HT1080 (cell line): ENCODE measurements at places on chromosomes 16 and 17. TPM values are rescaled to one million over a fixed set of nuclear protein-coding genes. Genes with fewer than 3 reads are reported as not detected.

- no peak for DNase-seq
These were observed 1.6 kb downstream of the PRSS36 start for GRCh38 chr16:31148281-31148728.

DNA sequence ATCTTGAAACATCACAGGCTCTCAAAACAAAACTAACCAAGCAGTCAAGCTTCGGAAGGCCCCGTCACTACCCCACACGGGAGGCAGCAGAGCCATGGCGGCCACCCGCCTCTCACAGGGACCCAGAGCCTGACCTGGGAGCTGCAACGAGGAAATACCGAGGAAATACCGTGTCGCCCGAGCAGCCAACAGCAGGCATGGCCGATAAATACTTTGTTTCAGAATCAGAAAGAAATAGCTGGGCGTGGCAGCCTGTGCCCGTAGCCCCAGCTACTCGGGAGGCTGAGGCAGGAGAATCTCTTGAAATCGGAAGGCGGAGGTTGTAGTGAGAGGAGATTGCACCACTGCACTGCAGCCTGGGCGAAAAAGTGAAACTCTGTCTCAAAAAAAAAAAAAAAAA lies 6.9 kb downstream of the LMF1 start:
- DNase-seq, result no peak

GRCh38 chr17:15478845-15479244 lies 11.4 kb upstream of the CDRT4 start:
- no peak for DNase-seq

DNA sequence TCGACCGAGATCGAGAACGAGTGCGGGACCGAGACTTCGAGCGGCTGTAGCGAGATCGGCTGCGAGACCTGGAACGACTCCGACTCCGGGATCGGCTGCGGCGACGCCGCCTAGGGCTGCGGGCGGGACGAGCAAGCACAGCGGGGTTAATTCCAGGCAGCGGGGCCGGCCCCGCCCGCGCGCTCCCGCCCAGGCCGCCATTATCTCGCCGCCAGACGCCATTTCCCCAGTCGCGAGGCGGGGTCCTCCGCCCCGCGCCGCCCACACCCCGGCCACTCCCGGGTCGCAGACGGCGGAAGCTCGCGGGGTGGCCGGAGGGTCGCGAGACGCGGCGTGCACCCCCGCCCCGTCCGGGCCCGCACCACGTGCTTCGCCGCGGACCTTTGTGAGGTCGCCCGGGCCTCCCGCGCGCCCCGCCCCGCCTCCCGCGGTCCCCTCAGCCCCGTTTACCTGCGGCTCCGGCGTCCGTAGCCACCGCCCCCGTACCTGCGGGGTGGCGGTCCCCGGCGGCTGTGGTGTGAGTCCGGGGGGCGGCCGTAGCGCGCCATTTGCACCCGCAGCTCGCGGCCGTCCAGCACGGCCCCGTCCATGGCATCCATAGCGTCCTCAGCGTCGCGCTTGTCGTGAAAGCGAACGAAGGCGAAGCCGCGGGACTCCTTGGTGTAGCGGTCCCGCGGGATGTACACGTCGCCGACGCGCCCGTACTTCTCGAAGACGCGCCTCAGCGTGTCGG lies 616 bp downstream of the SRSF2 start:
- peak; percentile 39 for DNase-seq

GRCh38 chr17:79887451-79887991 lies 48.3 kb upstream of the CBX4 start:
- no peak for DNase-seq

DNA sequence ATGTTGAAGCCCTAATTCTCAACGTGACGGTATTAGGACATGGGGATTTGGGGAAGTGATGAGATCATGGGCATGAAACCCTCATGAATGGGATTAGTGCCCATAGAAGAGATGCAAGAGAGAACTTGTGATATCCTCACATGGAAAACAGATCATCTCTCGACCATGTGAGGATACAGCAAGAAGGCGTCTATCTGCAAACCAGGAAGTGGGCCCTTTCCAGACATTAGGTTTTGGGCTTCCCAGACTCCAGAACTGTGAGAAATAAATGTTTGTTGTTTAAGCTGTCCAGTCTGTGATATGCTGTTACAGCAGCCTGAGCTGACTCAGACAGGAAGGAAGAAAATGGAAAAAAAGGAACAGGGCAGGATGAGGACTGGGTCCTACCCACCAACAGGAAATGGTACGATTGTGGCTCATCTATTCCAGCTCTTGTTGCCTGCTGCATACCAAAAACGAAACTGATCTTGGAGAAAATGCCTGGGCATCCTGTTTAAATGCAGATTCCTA lies 21.9 kb upstream of the SSTR2 start:
- peak; percentile 95 for DNase-seq

GRCh38 chr16:47519546-47519945 lies 58.4 kb downstream of the PHKB start:
- DNase-seq, result no peak

The ASB16 gene
- total RNA-seq, result not detected in 2 replicates

The TP53TG3 gene
- total RNA-seq, result 2.0 and 3.7 TPM in 2 replicates

GRCh38 chr16:31084584-31085302 lies 4.0 kb downstream of the PRSS53 start:
- no peak for DNase-seq

GRCh38 chr16:75402159-75402820 lies 31.0 kb downstream of the CFDP1 start:
- peak; percentile 41 for DNase-seq

The OTOA gene
- 0.07 and 0.11 TPM in 2 replicates for total RNA-seq

The FKBP10 gene
- total RNA-seq, result 199 and 204 TPM in 2 replicates

The KRTAP3-2 gene
- total RNA-seq, result not detected in 2 replicates

The SLC4A1 gene
- not detected in 2 replicates for total RNA-seq

- peak; percentile 32 for DNase-seq
These were observed 129.9 kb downstream of the RAP1GAP2 start for GRCh38 chr17:2926019-2926650.

The GP1BA gene
- total RNA-seq, result not detected in 2 replicates

DNA sequence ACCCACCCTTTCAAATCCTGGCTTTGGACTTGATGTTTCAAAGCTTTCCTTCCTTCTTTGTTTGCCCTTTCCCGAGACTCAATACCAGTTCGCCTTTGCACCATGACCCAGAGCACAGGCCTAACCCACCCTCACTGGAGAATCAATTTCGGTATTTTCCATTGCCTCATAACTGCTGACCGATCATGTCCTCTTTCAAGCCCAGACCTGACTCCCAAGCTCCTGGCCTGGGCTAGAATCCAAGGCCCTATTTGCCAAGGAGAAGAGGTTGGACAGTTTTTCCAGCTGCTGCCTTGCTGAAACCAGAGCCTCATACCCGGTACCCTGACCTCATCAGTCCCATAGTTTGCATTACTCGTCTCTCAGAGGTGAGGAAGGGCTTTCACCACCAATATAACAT lies 35.3 kb upstream of the HELZ start:
- DNase-seq, result no peak

DNA sequence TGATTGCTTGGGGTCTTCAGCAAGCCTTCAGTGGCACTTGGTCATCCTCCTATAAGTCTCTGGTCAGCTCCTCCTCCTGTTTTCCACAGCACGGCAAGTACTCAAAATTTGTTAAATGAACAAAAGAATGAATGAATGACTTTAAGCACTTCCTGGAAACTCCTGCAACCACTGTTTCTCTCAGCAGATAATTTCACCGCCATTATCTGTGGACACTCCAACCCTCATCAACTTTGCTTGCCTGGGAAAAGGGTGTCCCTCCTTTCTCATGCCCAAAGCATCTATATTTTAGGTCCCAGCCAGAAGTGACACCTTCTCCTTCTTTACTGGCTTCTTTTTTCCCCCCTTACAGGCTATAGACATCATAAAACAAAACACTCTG lies 4.4 kb downstream of the PROCA1 start:
- DNase-seq, result no peak

DNA sequence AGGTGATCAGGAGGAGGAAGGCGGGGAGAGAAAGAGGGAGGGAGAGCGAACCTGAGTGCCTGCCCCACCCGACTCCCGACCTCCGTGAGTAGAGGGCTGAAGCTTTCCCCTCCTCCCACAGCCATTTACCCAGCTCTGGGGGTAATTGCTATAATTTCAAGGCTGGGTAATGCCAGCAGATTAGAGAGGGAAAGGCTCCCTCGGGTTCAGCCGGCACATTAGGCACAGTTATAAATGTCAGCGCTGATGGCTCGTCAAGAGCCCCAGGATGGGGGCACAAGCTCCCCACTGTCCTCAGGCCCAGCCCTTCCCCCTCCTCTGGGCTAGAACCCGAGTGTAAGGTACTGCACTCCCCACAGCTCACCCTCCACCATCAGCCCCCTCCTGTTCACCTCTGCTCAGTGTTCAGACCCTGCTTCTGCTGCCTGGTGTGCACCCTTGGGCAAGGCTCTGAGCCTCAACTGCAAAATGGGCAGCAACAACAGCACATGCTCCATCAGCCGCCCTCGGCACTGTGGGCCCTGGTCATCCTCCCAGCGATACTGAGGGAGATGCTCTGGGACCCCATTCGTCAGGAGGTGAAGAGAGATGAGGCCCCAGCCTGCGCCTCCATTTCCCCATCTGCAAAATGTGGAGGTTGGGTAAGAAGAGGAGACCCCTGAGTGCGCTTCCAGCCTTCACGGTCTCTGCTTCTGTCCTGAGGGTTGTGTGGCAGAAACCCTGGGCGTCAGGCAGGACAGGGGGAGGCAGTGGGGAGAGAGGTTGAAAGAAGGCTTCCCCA lies 77.2 kb downstream of the NT5M start:
- no peak for DNase-seq

- DNase-seq, result no peak
These were observed 37.7 kb upstream of the TOX3 start for GRCh38 chr16:52584354-52585320.

The LRRC46 gene
- total RNA-seq, result 0.37 and 0.51 TPM in 2 replicates

GRCh38 chr16:83813823-83814658 lies 6.3 kb downstream of the HSBP1 start:
- peak; percentile 19 for DNase-seq
